Cortex of kidney (tissue), 1 donor: ENCODE measurements at places on chromosomes 7 and 10.

DNA sequence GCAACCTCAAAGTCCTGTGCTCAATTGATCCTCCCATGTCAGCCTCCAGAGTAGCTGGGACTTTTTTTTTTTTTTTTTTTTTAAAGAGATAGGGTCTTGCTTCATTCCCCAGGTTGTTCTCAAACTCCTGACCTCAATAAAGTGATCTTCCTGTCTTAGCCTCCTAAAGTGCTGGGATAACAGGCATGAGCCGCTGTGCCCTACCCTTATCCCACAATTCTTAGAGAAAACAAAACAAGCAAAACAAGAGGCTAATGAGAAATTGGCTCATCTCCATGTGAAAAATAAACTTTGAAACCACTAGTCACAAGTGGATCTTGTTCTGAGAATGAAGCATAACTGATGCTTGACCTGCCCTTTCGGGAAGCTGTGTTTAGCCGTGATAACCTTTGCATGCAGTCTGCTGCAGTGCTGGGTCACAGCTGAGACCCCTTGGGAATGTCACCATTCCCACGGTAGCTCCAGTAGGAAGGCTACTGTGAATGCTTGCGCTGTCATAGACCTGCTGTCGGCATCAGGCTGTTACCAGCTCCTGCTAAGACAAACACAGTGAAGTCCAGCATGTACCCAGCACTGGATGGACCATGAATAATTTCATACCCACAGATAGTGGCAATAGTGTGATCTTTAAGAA lies 290.7 kb upstream of the KIAA1217 start:
- DNase-seq: no peak

GRCh38 chr10:34792881-34793280 lies 22.2 kb downstream of the PARD3 start:
- no peak for DNase-seq

- DNase-seq: no peak
These were observed 77.1 kb downstream of the ABCC2 start for GRCh38 chr10:99859585-99859984.

GRCh38 chr7:50534690-50535290 lies 30.4 kb downstream of the DDC start:
- DNase-seq: no peak

DNA sequence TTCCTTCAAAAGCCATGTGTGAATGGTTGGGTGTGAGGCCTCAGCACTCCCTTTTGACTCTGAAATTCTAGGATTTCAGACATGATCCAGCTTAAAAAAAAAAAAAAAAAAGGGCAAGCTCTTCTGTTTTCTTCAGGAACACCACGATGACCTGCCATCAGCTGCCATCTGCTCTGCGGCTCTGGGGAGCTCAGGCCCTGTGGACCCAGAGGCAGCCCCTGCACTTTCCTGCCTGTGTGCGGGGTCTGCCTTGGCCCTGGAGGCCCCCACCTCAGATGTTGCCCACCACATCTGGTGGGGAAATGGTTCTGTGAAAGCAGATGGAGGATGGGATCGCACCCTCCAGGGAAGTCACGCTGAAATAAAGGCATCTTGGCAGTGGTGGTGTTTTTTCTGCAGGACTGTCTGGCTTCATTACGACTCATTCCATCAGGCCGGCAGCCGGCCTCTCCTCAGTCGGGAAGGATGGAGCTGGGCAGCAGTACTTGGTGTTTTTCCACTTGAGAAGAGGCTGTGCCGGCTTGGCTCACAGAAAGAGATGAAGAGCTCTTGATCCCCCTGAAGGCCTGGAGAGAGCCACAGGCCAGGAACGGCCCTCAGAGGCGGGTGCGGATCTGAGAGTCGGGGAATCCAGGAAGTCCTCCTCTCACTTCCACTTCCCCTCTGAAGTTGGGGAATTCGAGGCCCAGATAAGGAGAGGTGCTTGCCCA lies 66.1 kb upstream of the AQP1 start:
- DNase-seq: no peak

- DNase-seq: no peak
These were observed 143.0 kb upstream of the BMPER start for GRCh38 chr7:33762151-33762910.

DNA sequence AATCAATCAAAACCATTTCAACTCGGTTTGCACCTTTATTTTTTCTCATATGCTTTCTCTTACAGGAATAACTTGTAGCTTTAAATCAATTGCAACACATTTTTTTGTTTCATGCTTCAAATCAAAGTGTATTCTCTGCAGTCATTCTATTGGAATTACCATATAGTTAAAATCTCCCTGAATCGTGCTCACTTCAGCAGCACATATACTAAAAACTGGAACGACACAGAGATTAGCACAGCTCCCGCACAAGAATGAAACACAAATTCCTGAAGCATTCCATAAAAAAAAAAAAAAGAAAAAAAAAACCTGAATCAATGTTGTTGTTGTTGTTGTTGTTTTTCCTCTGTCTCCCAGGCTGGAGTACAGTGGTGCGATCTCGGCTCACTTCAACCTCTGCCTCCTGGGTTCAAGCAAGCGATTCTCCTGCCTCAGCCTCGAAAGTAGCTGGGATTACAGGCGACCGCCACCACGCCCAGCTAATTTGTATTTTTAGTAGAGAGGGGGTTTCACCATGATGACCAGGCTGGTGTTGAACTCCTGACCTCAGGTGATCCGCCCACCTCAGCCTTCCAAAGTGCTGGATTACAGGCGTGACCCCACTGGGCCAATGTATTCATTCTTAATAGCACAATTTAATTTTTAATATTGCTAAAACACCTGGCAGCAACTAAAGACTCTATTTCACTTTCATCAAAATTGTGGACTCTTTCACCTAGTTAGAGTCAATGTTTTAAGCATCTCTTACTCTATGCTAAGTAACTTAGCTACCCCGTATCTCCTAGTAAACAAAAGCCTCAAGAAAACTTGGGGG lies 26.3 kb downstream of the ANKRD61 start:
- no peak for DNase-seq

- no peak for DNase-seq
These were observed 87.5 kb downstream of the FRMD4A start for GRCh38 chr10:14243221-14243620.

GRCh38 chr7:21261627-21262594 lies 166.0 kb upstream of the SP4 start:
- no peak for DNase-seq

- DNase-seq: no peak
These were observed 13.9 kb upstream of the WNT8B start for GRCh38 chr10:100448951-100449350.

DNA sequence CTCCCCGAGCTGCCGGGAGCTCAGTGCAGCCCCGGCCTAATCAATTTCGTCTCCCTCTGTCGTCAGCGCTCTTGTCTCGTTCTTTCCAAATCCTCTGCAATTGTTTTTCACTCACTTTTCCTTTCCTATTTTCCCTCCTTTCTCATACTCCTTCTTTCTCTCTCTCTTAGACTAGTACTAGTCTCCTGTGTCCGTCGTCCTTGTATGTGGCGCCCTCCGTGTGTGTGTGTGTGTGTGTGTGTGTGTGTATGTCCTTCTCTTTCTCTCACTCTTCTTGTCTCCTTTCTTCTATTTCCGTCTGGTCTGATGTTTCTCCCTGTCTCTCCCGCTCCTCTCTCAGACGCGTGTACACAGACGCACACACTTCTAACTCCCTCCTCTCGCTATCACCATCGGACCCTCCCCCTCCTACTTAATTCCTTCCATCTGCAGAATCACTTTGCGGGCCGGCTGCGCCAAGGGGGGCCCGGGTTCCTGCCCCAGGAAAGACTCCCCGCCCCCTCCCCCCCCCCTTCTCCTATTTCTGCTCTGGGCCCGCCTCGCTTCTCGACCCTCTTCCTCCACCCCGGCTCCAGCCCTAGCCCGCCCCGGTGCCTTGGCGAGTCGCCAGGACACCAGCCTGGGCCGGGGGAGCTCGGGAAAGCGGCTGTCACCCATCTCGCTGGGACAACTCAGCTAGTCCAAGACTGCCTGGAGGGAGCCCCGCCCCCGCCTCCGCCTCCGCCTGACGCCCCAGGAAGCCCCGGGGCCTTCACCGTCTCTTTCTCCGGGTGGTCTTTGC lies 743 bp upstream of the ZCCHC24 start:
- no peak for DNase-seq

DNA sequence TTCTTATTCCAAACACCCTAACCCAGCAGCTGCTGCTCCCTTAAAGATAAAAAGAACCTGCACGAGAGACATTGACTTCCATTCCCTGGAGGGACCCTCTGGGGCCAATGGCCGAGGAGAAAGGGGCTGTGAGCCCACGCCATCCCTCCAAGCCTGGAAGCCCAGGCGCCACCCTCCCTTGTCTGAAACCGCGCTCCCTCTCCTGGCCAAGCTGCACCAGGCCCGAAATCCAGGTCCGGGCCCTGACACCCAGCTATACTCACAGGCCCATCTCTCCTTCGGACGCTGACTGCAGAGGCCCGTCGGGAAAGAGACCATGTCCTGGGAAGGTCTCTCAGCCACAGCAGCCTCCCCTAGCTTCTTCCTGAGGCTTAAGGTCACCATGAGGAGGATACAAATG lies 196.5 kb downstream of the PTPRN2 start:
- no peak for DNase-seq

DNA sequence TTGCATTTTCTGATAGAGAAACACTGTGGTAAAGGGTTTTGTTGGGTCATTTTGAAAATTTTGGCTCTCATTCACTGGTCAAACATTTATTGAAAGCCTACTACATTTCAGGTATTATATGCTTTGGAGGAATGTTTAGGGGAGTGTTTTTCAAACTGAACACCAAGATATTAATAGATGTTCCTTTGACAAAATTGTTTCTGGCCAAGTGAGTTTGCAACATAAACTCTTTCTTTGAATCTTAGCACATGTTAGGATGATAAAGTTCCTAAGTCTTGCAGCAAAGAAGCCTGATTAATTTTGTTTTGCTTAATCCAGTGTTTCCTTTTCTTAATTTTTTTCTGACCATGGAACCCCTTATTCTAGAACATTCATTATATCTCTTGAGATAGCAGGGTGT lies 232.5 kb upstream of the PHYHIPL start:
- DNase-seq: no peak
